ENCODE measurements at places on chromosomes 1 and 21.

GRCh38 chr1:47351305-47351704 lies 17.7 kb downstream of the CMPK1 start:
- no peak for DNase-seq

DNA sequence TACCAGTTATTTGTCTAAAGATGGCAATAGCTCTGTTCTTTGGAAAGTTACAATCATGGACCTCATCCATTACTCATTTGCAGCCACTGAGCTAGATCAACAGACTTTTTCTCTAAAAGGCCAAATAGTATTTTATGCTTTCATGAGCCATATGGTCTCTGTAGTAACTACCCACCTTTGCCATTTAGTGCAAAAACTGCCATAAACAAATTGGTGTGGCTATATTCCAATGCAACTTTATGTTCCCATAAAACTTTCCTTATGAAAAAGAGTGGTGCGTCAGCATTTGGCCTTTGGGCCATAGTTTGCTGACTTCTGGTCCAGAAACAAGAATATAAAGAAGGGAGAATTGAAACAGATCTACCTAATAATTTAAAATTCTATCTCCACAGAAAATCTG lies 20.1 kb upstream of the KCTD3 start:
- no peak for DNase-seq

DNA sequence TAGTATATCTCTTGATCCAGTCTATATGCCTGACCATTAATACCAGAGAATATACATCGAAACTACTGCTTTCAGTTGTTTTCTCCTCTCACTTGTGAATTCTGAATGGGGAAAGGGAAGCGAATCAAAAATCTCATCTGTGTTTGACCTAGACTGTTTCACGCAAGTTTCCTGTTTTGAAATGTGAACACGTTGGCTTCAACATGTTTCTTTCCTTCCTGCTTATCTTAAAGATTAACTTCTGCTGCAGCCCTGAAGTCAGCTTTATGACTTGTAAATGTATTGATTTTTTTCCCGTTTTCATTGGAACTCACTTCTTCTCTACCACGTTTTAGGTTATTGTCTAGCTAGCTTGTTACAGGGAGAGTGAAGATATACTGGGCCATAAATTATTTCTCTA lies 49.9 kb downstream of the SNX27 start:
- no peak for DNase-seq

DNA sequence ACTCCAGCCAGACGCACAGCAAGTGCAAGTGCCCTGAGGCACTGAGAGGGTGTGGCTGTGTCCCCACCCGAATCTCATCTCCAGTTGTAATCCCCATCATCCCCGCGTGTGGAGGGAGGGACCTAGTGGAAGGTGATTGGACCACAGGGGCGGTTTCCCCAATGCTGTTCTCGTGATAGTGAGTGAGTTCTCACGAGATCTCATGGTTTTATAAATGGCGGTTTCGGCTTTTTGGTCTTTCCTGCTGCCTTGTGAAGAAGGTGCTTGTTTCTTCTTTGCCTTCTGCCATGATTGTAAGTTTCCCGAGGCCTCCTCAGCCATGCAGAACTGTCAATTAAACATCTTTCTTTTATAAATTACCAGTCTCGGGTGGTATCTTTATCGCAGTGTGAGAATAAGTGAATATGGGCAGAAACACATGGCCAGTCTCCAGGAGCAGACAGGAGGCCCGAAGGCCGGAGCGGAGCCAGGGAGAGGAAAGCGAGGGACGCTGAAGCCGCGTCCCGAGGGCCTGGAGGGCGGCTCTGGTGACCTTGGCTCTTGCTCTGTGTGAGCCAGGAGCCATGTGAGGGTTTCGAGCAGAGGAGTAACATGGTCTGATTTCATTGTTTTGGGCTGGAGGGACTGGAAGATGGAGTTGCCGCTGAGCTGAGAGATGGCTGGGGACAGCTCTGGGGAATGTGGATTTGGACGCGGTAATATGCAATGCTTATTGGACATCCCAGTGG lies 76.0 kb upstream of the C1orf174 start:
- DNase-seq, result no peak

DNA sequence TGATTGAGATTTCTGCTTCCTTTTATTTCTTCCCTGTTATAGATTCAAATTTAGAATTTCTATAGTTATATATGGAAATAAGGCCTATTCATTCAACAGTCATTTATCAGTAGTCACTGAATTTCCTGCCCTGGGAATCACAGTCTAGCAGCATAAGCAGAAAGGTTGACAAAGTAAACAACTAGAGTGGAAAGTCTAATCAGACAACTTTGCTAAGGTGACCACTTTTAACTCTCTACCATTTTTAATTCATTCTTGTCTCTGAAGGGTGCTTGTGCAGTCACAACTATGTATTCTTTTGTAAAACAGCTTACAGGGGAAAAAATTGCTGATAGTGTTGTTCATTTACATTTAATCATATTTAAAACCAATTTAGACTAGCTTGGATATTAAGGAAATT lies 66.1 kb upstream of the PLA2G4A start:
- DNase-seq, result no peak

GRCh38 chr1:63316984-63317816 lies 5.2 kb upstream of the FOXD3 start:
- no peak for DNase-seq

GRCh38 chr1:235093013-235093695 lies 35.5 kb downstream of the TOMM20 start:
- peak; percentile 28 for DNase-seq

DNA sequence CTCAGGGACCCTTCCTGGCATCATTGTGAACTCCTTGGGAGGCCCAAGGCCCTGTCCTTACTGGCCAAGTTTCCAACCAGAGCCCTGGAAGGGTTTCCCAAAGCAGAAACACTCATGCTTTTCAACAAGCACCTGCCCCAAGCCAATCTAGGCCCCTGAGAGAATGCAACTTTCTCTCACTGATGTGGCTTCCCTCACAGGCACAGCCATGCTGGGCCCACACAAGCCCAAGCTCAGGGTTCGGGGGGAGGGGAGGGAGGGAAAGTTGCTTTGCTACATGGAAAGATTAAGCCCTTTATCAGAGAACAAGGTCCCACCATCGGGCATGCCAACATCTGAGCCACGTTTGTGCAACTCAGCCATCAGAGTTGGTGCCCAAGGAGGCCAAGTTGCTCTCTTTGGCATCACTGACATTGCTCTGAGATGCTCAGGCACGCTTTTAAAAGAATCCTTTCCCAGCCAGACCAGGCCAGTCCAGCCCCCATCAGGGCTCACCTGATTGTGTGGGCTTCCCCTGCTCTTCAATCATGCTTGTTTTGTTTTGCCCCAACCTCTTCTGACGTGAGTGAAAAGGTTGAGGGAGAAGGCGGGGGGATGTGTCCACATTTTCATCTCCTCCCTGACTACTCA lies 43.5 kb downstream of the RIMS3 start:
- no peak for DNase-seq

- no peak for DNase-seq
Observed at GRCh38 chr1:200767321-200767720, 28.6 kb downstream of the CAMSAP2 start.

DNA sequence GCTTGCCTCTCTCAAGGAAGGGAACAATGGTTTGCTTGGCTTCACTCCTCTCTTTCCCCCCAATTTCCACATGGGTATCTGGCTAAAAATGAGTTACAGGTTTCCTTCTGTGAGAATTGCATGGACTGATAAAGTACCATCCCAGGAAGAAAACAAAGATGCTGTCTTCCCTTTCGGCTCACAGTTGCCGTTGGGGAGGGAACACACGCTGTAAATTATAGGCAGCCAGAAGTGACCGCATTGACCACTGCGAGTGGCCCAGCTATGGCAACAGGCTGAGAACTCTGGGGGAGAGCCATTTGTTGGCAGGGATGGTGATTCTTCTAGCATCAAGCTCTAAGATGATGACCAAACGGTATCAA lies 2.9 kb downstream of the RUNX1 start:
- no peak for DNase-seq

DNA sequence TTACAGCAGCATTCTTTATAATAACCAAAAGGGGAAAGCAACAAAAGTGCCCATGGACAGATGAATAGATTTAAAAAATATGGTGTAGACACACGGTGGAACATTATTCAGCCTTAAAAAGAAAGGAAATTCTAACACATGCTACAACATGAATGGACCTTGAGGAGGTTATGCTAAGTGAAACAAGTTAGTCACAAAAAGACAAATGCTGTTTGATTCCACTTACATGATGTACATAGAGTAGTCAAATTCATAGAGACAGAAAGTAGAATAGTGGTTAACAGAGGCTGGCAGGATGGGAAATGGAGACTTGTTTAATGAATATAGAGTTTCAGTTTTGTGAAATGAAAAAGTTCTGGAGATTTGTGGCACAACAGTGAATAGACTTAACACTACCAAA lies 151.4 kb downstream of the CYYR1 start:
- DNase-seq, result no peak

- DNase-seq, result no peak
Observed at GRCh38 chr1:247204177-247204647, 32.4 kb upstream of the ZNF124 start.

GRCh38 chr1:236744533-236744932 lies 50.6 kb upstream of the MTR start:
- DNase-seq, result no peak

DNA sequence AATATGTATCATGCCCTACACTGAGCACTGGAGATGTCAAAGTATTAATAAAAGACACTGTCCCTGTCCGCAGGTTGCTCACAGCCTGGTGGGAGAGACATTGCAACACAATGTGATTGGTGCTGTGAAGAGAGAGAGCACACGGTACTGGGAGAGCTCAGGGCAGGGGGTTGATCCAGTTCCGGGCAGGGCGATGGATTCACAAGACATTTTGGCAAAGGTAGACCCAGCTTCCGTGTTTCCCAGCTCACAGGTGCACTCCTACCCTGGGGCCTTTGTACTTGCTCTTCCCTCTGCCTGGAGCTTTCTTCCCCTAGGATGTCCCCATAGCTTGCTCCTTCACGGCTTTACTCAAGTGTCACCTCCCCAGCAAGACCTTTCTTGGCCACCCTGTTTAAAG lies 1.4 kb downstream of the PLA2G5 start:
- no peak for DNase-seq

GRCh38 chr21:33808715-33809367 lies 106.8 kb downstream of the ATP5PO start:
- no peak for DNase-seq

DNA sequence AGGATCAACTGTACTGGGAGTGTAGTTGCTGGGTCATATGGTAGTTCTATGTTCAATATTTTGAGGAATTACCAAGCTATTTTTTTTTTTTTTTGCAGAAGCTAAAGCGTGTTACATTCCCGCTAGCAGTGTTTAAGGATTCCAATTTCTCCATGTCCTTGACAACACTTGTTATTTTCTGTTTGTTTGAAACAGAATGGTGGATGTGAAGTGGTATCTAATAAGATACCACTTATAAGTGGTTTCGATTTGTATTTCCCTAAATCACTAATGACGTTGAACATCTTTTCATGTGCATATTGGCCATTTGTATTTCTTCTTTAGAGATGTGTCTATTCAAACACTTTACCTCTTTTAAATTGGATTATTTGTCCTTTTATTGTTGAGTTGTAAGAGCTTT lies 112.2 kb downstream of the DISP1 start:
- no peak for DNase-seq

DNA sequence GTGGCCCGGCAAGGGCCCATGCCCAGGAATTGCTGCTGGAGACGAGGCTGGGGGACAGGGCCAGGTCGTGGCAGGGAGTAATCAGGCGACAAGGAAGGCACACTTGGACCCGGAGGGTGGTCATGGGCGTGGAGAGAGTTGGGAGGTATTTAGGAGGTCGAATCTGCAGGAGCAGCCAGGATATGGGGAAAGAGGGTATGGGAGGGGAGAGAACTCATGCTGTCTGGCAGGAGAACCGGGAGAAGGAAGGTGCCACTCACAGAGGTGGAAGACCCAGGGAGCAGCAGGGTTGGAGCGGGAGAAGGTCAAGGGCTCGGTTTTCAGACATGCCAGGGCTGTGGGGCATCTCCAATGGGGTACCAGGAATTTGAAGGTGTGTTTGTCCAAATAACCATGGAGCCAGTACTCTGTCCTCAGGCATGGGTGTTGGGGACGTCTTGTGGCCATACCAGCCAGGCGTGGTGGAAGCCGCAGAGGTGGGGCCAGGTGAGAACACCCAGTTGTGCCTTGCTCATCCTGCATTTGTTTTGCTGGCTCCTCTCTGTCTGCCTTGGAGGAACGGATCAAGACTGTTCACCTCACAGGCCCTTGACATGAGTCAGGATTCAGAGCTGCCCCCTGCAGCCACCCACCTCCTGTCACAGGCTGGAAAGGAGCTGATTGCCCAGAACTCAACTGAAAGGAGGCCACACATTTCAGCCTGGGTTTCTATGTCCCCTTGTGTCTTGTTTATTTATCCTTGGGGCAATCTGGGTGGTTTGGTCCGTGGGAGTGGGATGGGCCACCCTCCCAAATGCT lies 111.6 kb downstream of the SPSB1 start:
- no peak for DNase-seq

DNA sequence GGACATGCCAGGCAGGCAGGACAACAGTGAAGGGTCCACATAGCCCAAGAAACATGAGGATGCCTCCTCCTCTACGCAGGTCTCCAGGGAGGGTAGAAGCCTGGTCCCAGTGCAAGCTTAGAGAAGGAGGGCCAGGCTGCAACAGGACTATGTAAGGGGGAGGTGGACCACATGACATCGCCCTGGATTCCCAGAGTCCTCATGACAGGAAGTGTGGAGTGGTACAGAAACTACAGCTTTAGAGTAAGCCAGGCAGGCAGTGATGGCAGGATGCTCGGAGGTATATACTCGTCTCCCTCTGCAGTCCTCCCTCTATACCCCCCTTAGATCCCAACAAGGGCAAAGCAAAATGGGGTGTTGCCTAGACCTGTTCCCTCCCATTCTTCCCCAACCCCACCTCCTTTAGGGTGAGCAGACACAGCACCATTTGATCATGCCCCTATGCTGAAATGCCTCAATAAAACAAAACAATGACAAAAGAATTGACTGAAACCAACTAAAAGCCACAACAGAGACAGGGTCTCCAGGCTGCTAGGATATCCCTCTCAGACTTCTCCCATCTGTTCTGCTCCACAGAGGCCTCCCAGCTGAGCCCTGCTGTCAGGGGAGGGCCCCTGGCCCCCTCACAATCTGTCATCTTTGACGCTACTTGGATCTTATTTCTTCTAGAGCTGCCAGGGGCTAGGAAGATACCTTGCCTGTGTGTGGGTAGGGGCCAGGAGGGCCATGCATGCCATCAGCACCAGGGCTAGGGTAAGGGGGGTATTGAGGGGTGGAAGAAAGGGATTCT lies 13.1 kb downstream of the FAM78B start:
- DNase-seq, result no peak

DNA sequence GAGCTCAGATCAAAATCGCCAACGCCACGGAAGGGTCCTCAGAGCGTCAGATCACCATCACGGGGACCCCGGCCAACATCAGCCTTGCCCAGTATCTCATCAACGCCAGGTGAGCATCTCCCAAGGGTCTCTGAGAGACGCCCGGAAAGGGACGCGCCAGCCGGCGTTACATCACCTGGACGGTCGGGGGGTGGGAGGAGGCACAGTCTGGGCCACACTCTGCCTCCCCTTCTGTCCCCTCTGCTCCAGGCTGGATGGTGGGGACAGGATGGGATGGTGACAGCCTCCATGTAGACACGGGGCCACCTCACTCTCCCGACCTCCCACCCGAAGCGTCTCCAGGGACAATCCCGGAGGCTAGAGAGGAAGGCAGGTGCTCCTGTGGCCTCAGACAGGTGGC lies 41.5 kb upstream of the COL6A1 start:
- DNase-seq, result no peak
